Cardiac atrium fibroblast (primary cell): ENCODE measurements at places on chromosomes 16 and 17. TPM values are rescaled to one million over a fixed set of nuclear protein-coding genes. Genes with fewer than 3 reads are reported as not detected.

MT1F gene
- 0.18 TPM in 1 of 2 replicates, not detected in the other for total RNA-seq

TBC1D26 gene
- total RNA-seq = not detected in 2 replicates

CYGB gene
- 208 and 215 TPM in 2 replicates for total RNA-seq

SDR42E1 gene
- not detected in 2 replicates for total RNA-seq

TBC1D3 gene
- total RNA-seq = 1.6 and 2.3 TPM in 2 replicates

AHSP gene
- total RNA-seq = not detected in 2 replicates

PRR35 gene
- total RNA-seq = not detected in 2 replicates

KLHL10 gene
- total RNA-seq = not detected in 2 replicates

CCDC57 gene
- total RNA-seq = 6.5 and 9.4 TPM in 2 replicates

TP53TG3 gene
- not detected in 2 replicates for total RNA-seq

KRT39 gene
- total RNA-seq = not detected in 2 replicates

CD2BP2 gene
- 42.4 and 48.6 TPM in 2 replicates for total RNA-seq

SLC35G3 gene
- not detected in 2 replicates for total RNA-seq

CCL13 gene
- total RNA-seq = not detected in 2 replicates

ALDH3A1 gene
- total RNA-seq = 1.1 TPM in 1 of 2 replicates, not detected in the other

MT4 gene
- total RNA-seq = not detected in 2 replicates

RNF112 gene
- total RNA-seq = 0.81 and 1.8 TPM in 2 replicates
